Fibroblast of lung (primary cell): ENCODE measurements at places on chromosomes 7 and 10. TPM values are rescaled to one million over a fixed set of nuclear protein-coding genes. Genes with fewer than 3 reads are reported as not detected.

Gene ADAMTS14
- 1.8 and 4.1 TPM in 2 replicates for total RNA-seq

GRCh38 chr7:105268056-105268455 is 120.7 kb downstream of the SRPK2 start:
- DNase-seq = peak; percentile 90

DNA sequence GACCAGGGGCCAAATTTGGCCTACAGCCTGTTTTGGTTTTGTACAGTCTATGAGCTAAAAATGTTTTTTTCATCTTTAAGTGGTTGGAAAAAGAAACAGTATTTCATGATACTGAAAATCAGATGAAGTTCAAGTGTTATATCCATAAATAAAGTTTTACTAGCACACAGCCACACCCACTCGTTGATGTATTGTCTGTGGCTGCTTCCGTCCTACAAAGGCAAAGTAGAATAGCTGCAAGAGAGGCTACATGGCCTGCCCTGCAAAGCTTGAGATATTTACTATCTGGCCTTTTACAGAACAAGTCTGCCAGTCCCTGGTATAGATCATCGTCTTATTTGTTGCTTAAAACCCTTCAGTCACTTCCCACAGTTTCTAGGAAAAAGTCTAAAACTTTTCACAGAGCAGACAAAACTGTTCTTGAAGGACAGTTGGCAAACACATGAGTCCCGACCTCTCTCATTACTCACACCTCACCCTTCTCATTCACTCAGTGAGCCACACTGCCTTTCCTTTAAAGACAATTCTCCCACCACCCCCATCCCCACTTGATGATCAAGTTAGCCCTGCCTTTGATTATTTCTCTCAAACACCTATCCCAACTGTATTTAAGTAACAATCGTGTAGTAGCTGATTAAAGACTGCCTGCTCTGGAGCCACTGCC is 9.9 kb downstream of the RHEB start:
- DNase-seq = no peak

DNA sequence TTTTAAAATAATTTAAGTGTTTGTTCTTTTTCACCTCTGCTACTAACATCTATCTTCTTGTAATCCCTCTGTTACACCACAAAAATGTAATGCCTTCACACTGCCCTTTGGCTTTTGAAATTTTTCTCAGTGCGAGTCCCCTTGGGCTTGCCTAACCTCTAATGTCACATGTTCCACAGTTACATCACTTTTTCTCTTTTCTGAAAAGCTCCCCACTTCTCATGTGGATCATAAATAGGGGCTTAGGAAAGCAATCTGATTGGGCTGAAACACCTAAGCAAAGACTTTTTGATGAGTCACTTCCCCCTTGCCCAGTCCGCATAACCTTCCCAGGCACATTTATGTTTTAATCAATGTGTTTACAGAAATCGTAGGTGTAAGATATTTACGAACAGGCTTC is 288.2 kb downstream of the IPMK start:
- peak; percentile 64 for DNase-seq

- no peak for DNase-seq
These were observed 1050.5 kb upstream of the AUTS2 start for GRCh38 chr7:68547799-68548198.

DNA sequence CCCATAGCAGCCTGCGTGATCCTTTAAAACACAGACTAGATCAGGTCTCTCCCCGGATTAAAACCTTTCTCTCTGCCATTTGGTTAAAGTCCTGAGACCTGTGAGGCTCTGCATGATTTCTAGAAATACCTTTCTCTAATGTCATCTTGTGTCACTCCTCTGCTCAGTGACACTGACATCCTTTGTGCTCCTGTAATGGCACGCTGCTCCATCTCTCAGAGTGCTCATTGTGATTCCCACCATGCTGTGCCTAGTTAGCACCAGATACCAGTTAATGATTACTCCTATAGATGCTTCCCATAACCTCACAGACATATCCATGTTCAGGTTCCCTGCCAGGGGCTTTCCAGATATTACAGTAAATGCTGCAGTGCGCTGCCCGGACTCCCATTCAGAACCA is 11.7 kb upstream of the OR9A2 start:
- DNase-seq = no peak

Gene PODXL
- total RNA-seq = 0.17 and 0.26 TPM in 2 replicates

Gene SH2D4B
- not detected in 2 replicates for total RNA-seq

DNA sequence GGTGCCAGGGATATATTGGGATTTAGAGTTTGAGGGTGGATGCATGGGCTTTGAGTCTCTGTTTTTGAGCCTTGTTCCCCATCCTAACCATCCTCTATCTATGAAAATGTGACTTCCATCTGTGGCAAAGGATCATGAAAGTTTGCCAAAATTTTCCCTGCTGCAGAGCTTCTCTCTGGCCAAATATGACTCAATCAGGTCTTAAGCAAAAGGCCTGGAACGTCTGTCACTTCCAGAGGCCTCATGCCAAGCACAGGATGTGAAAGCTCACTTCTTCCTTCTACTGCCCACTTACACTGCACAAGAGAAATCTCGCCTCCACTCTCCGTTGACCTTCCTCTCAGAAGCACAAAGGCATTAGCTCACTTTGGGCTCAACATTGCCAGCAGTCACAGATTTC is 696.9 kb upstream of the NRP1 start:
- DNase-seq = peak; percentile 78

- DNase-seq = peak; percentile 4
These were observed 646.2 kb upstream of the GRM3 start for GRCh38 chr7:85997515-85997914.

- no peak for DNase-seq
These were observed 484.2 kb upstream of the CELF2 start for GRCh38 chr10:10533437-10533836.

GRCh38 chr10:35852721-35853120 is 210.6 kb upstream of the FZD8 start:
- DNase-seq = no peak

Gene CYP2E1
- 0.26 and 0.50 TPM in 2 replicates for total RNA-seq

GRCh38 chr7:108311446-108312168 is 144.6 kb downstream of the NRCAM start:
- peak; percentile 41 for DNase-seq

- DNase-seq = no peak
These were observed 223.5 kb downstream of the ARHGAP12 start for GRCh38 chr10:31705136-31705535.

GRCh38 chr10:89503151-89503550 is 32.2 kb downstream of the SLC16A12 start:
- DNase-seq = no peak

DNA sequence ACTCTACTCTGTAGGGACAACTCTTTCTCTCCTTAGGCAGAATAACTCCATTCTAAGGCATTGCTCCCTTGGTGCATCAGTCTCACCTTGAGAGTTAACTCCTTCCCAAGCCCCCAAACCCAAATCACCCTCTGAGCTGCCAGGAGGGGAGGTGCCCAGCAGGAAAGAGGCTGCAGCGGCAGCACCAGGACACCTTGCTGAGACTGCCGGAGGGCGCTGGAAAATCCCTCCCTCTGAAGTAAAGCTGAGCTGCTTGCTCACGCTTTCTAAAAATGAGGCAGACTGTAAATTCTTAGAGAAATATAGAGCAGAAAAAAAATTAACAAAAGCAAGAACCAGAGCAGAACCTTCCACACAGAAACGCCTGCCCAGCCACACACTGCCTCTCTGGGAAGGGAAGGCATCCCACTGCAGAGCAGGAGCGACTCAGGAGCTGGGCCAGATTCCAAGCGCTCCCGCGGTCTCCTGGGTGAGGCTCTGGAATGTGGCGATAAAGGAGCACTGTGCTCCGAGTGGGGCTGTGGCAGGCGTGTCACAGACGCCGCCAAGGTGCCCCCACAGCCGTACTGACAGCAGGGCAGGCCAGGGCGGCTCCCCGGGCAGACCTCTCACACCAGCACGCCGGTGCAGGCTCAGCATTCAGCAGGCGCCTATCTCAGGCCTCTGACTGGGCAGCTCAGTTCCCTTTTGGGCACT is 202.1 kb downstream of the TNS3 start:
- DNase-seq = peak; percentile 60

Gene CFAP43
- total RNA-seq = under 0.01 and 0.26 TPM in 2 replicates

GRCh38 chr7:39620486-39620885 is 2.9 kb upstream of the RALA start:
- no peak for DNase-seq

Gene IL2RA
- total RNA-seq = not detected in 2 replicates

DNA sequence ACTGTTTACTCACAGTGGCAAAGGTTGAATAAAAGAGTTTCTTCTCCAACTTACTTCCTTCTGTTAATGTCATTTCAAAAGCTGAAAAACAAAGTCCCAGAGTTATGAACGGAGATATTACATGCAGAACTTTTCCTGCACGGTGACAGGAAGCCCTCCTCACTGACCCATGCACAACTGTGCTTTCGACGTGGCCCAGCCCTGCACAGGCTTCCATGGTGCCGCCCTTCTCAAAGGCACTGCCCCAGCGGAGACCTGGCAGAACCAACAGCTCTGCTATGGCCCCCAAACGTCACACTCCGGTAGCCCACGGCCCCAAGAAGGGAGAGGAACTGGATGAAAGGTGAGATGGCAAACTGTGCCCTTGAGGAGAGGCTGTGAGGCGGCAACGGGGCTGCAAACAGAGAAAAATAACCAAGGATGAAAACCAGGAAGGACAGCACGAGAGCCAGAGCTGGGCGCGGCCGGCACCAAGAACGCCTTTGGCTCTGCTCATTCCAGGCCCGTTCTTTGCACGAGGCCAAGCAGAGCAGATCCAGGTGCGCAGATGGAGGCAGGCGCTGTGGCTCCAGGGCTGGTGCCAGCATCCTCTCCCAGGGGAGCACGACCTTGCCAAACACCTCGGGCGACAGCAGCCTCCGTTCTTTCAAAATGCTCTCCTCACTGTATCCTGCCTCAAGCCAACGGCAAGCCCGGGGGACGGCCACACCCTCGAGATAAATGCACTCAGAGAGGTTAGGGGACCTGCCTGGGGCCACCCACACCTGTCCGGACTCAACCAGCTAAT is 7.0 kb upstream of the FUOM start:
- DNase-seq = no peak

DNA sequence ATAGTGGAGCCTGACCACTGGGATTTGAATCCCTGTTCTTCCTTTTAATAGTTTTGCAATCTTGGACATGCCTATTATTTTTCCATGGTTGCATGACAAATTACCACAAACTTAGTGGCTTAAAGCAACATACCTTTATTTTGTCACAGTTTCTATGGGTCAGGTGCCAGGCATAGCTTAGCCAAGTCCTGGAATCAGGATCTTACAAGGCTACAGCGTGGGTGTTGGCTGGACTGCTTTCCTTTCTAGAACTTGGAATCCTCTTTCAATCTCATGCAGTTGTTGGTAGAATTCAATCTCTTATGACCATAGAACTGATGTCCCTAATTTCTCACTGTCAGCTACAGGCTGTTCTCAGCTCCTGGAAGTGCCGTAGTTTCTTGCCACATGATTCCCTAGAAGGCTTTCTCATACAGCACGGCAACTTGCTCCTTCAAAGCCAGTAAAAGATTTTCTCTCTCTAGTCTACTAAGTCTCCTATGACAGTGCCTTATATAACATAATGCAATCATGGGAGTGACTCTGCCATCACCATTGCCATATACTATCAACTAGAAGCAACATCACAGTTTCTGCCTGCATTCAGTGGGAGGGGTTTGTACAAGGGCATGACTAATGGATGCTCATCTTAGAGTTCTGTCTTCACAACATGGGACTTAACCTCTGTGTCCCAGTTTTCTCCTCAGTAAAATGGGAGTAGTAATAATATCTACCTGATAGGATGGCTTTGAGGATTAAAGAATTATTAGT is 243.4 kb upstream of the FZD1 start:
- DNase-seq = peak; percentile 61

Gene SLC39A12
- not detected in 2 replicates for total RNA-seq

GRCh38 chr10:102702742-102703141 is 11.5 kb downstream of the ARL3 start:
- peak; percentile 70 for DNase-seq

DNA sequence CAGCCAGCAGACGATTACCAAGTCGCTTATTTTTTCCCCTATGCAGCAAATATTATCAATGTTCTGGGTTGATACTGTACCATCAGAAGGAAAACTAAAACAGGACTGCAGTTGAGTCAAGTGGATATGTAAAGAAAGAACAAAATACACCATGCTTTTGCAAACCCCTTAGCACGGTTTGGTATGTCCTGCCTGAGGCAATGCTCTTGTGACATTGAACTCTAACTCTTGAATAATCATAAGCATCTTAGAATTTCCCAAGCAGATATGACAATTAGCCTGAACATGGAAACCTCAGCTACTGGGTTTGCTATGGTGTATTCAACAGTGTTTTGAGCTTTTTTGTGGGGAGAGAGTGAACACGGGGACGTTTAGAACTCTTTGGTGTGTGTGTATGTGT is 107.4 kb downstream of the ETV1 start:
- DNase-seq = no peak

Gene RPEL1
- 0.17 and 0.26 TPM in 2 replicates for total RNA-seq
